Muscle of arm (tissue), 14 donors: ENCODE measurements at places on chromosomes 2 and 18. TPM values are rescaled to one million over a fixed set of nuclear protein-coding genes. Genes with fewer than 3 reads are reported as not detected.

DNA sequence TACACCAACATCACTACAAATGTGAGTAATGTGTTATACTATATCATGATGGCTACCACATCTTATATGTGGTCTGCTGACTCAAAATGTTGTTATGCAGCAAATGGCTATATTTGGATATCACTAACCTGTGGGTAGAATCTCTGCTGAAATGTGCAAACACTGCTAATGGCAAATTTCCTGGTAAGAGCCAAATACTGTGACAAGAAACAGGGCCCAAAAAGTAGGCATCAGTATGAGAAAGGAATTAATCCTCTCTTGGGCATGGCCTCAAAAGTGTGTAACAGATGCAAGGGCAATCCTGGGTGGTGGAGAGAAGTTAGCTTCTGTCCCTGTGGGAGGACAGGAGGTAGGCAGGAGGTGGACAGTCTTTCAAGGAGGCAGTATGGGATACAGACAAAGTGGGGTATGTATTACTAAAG lies 13.3 kb downstream of the ATF2 start:
- no peak for DNase-seq

- no peak for DNase-seq
Observed at GRCh38 chr18:12012697-12013096, 31.4 kb downstream of the IMPA2 start.

DNA sequence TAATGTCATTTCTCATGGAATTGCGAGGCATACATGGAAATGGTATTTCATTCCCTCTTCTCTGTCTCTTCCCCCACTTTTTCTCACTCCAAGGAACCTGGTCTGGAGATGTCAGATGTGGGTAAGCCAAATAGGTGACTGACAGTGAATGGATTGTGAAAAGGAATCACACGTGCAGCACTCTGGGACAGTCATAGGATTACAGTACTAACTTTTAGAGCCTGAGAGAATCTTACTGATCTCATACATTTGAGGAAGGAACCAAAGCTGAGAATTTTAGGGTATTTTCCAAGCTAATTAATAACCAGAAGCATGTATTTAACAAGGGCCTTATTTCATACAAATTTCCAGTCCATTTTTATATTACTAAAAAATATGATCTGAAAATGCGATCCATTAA lies 58.1 kb upstream of the ERBB4 start:
- DNase-seq, result no peak

DNA sequence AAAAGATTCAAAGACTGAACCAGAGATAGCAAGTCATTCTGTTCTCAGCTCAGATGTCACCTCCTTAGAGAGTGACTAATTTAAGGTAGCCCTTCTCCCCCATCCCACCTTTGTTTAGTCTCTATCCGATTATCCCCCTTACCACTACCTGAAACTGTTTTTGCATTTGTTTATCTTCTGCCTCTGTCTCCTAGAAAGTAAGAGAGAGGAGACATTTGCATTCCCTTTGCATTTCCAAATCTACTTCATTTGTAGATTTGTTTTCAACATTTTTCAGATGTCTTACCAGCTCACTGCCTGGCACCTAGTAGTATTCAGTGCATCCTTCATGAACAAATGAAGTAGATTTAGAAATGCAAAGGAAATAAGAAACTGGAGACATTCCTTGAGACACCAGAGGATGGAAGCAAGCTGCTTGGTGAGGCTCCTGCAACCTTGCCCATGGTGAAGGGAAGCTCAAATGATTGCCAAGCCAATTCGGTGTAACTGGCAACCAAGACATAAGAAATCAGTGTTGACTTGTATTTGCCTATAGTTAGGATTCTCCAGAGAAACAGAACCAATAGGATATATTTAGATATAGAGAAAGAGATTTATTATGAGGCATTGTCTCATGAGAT lies 385.7 kb downstream of the STK39 start:
- no peak for DNase-seq

- no peak for DNase-seq
Observed at GRCh38 chr2:129803871-129804270, 175.6 kb upstream of the RAB6C start.

GRCh38 chr2:156430236-156430979 lies 5.8 kb upstream of the GPD2 start:
- DNase-seq, result no peak

GRCh38 chr2:28352104-28352503 lies 40.6 kb upstream of the FOSL2 start:
- no peak for DNase-seq

DNA sequence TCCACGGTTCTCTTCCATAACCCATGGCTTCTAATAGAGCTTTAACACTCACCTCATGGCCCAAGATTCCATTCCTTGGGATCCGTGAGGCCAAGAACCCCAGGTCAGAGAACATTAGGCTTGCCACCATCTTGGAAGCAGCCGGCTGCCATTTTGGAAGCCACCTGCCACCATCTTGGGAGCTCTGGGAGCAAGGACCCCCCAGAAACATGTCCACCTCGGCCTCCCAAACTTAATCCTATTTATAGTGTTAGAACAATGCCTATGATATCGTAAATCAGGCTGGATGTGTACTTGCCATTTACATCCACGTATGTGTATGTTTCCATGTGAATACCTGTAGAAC lies 39.9 kb upstream of the HAAO start:
- DNase-seq, result no peak

DNA sequence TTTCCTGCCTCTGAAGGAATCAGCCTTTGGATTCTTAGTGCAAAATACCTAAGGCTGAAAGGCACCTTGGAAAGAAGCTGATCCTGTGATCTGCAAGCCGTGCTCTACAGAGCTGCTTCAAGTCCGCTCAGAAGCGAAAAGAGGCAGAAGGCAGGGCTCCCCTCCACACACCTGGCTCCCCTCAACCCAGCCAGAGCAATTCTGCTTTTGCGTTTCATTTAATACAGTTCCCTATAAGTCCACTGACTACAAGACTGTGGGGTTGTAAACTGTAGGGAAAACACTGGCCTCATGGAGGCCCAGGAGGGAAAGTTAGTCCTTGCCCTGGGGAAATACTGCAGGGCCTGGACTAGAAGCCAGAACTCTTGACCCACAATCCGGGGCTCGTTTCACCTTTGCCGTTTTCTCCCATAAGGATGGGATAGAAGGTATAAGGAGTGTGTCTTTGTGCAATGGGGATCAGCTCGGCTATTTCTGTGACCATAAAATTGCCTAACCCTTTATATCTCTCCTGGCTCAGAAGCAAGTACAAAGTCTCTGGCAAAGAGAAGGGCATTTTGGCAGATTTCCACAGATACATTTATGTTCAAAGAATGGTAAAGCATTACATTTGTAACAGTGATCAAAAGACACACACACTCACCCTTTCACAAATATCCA lies 95.8 kb upstream of the TEX51 start:
- no peak for DNase-seq

- no peak for DNase-seq
Observed at GRCh38 chr2:217904614-217904965, 98.2 kb downstream of the TNS1 start.

DNA sequence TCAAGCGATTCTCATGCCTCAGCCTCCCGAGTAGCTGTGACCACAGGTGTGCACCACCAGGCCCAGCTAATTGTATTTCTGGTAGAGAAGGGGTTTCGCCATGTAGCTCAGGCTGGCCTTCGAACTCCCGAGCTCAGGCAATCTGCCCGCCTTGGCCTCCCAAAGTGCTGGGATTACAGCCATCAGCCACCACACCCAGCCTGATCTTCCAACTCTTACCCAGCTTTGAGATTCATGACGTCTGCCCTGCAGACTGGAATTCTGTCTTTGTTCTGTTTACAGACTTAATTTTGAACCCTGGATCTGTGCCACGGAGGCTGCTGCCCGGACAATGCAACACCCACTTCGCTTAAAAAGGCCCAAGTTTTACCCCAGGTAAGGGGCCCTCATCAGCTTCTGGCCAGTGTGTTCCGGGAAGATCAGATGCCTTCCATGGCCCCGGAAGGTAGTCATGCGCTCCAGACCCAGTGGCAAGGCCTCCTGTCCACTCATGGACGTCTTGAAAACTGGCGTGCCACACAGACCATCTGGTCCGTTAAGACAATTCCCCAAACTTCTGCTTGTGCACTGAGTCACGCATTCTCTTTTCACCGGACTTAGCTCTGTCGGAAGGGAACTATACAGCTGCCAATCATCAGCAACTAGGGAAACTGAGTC lies 5.5 kb downstream of the PXDN start:
- DNase-seq, result no peak

DNA sequence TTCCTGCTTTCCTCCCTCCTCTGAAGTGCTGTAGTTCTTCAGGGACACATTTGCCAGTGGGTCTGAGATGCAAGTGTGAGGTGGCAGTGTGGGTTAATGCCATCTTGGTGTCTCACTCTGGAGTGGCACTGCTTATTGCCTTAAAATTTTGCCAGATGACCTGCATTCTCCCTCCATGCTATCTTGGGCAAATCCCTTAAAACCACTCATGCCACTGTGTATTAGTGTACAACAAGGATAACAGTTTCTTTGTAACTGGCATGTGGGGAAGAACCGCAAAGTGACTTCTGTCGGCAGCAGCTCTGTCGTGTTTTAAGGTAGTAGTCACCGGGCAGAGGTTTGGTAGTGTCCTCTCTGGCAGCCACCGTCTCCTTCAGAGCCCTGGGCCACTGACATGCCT lies 124.2 kb downstream of the NEDD4L start:
- no peak for DNase-seq

- no peak for DNase-seq
Observed at GRCh38 chr2:204706939-204707338, 161.7 kb downstream of the PARD3B start.

GRCh38 chr18:48794251-48794970 lies 156.4 kb downstream of the SMAD7 start:
- DNase-seq, result no peak

DNA sequence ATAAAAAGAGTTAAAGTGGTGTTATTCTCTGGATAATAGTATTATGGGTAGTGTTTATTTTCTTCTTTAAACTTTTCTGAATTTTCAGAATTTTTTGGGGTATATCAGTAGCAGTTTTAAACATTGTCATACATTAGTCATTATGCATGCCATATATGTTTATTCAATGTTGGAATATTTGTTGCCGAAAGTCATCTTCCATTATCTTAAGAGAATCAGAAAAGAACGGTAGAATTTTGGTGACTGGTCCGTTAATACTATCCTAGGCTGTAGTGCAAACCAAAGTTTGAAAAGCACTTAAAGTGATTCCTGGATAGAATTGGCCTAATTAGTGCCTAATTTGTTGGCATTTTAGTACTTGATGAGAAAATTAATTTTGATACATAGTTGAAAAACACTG lies 244.1 kb downstream of the PHLPP1 start:
- DNase-seq, result no peak

- DNase-seq, result no peak
Observed at GRCh38 chr18:22694954-22695353, 238.2 kb upstream of the RBBP8 start.

GRCh38 chr2:84409531-84409930 lies 49.5 kb downstream of the SUCLG1 start:
- DNase-seq, result no peak

GRCh38 chr18:76216096-76216495 lies 278.9 kb downstream of the ZNF516 start:
- DNase-seq, result no peak

DNA sequence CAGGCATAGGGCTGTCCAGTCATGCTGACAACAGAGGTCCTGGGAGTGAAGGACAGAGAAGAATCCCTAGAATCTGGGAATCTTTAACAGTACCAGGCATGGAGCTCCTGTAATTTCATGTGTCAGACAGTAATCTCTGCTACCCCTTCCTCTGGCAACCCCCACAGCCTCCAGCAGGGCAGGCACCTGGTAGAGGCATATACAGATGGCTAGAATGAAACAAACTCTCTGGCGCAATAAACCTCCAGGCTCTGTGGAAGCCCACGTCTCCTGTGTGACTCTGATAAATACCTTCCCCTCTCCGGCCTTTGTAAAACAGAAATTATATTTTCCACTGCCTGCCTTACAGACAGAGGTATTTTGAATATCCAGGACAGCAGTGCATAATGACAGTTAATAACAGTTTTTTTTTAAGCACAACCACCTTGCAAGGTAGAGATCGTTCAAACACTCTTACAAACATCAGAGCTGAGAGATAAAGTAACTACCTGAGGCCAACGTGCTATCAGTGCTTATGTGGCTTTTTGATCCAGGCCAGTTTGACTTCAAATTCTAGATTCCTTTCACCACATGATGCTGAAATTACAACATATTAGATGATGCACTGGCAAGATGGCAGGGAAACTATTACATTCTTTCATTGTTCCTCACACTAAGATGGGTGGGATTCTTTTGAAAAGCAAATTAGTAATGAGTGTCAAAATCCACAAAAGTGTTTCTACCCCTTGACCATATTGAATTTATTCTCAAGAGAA lies 47.7 kb upstream of the TMEM247 start:
- DNase-seq, result no peak

GRCh38 chr2:227033471-227034148 lies 130.4 kb downstream of the COL4A4 start:
- no peak for DNase-seq

GRCh38 chr2:238645095-238645494 lies 202.8 kb upstream of the TWIST2 start:
- DNase-seq, result no peak

GRCh38 chr2:233053928-233054784 lies 6.0 kb upstream of the INPP5D start:
- no peak for DNase-seq

DNA sequence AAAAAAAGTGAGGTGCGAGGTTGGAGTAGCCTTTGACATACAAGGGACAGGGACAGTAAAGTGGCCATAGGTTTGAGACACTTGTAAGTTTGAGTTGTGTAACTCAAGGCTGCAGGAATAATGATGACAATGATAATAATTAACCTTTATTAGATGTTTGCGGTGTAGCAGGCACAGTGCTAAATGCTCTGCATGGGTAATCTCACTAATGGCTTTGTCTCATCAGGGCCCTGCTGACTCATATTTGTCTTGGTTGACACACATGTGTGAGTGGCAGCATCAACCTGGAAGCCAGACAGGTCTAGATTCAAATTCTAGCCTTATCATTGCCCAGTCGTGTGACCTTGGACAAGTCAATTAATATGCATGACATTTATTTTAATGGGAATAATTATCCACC lies 126.2 kb downstream of the FSHR start:
- no peak for DNase-seq

GRCh38 chr2:108061439-108062042 lies 75.2 kb downstream of the SLC5A7 start:
- DNase-seq, result no peak

- no peak for DNase-seq
Observed at GRCh38 chr18:44811572-44812125, 131.0 kb downstream of the SETBP1 start.

- DNase-seq, result no peak
Observed at GRCh38 chr2:236536727-236537398, 32.8 kb upstream of the ACKR3 start.

GRCh38 chr2:9391961-9392720 lies 31.2 kb downstream of the ITGB1BP1 start:
- no peak for DNase-seq

GPR17 gene
- 2.5 TPM for polyA plus RNA-seq

EMX1 gene
- polyA plus RNA-seq, result not detected

RIT2 gene
- polyA plus RNA-seq, result not detected

MRPS9 gene
- polyA plus RNA-seq, result not detected

ABCG8 gene
- polyA plus RNA-seq, result 0.05 TPM

GAD1 gene
- polyA plus RNA-seq, result 0.41 TPM

NT5C1B gene
- polyA plus RNA-seq, result 0.19 TPM

GPR75 gene
- polyA plus RNA-seq, result 2.8 TPM

ERICH2 gene
- 2.4 TPM for polyA plus RNA-seq

SPHKAP gene
- 12.5 TPM for polyA plus RNA-seq

TMEM178A gene
- 12.1 TPM for polyA plus RNA-seq

NT5DC4 gene
- polyA plus RNA-seq, result not detected
